ENCODE measurements at places on chromosomes 1 and 21.

- no peak for DNase-seq
Measured at GRCh38 chr21:46155514-46156377, at the start of gene FTCD. TSS of gene FTCD (minus strand) at chr21:46155579. CDS start at chr21:46155523, 56 bp downstream.

GRCh38 chr21:20883408-20883800 lies 114.8 kb upstream of the NCAM2 start:
- DNase-seq = no peak

DNA sequence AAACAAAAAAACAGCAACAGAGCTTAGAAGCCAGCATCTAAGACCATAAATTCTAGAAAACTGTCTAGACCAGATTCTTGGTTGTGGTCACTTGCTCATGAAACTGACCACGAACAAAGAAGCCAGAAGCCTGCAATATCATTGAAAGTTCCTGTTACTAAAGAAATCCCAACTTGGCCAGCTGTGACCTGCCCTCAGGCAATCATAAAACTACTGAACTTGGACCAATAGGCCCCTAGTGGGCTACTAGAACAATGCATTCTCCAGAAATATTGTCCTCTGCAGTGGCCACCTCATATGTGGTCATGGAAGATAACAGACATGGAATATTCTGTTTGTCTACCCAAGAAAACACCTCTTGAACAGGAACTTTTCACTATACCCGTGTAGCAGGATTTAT lies 87.7 kb downstream of the SPATA17 start:
- DNase-seq = no peak

DNA sequence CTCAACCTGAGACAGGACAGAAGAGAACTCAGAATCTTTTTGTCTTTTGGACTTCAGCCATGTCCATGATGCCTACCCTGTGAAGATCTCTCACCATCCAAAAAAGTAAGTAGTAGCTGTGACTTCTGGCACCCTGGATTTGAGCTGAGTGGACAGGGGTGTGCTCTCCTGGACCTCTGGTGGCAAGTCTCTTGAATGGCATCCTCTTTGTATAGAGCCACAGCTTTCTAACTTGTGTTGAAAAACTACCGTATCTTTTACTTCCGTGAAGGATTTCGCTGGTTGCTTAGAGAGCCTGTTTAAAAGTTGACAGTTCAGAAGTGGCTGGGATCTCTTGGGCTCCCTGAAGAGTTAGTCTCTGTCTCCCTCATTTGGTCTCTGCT lies 1.8 kb downstream of the MFN2 start:
- DNase-seq = no peak

DNA sequence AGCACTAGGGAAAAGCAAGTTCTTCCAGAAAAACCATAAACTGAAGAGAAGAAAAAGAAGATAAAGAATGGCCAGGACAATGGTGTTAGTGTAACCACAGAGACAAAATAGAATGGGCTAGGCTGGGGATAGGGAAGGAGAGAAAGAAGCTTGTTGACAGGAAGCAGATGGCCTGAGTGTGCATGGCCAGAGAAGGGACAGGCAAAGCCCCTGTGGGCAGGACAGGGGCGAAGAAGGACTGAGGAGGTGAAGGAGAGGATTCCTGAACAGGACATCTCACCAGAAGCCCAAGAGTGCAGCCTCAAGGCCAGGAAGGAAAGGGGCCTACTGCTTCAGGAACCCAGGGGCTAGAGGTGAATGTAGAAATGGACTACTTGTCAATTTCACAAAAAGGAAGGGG lies 29.3 kb downstream of the IQGAP3 start:
- DNase-seq = no peak

- no peak for DNase-seq
Measured at GRCh38 chr1:19309123-19309813, 2.7 kb downstream of the AKR7A2 start.

- no peak for DNase-seq
Measured at GRCh38 chr1:228830185-228830953, 95.1 kb downstream of the RHOU start.

GRCh38 chr1:234499119-234499942 lies 20.4 kb upstream of the TARBP1 start:
- peak; percentile 71 for DNase-seq

DNA sequence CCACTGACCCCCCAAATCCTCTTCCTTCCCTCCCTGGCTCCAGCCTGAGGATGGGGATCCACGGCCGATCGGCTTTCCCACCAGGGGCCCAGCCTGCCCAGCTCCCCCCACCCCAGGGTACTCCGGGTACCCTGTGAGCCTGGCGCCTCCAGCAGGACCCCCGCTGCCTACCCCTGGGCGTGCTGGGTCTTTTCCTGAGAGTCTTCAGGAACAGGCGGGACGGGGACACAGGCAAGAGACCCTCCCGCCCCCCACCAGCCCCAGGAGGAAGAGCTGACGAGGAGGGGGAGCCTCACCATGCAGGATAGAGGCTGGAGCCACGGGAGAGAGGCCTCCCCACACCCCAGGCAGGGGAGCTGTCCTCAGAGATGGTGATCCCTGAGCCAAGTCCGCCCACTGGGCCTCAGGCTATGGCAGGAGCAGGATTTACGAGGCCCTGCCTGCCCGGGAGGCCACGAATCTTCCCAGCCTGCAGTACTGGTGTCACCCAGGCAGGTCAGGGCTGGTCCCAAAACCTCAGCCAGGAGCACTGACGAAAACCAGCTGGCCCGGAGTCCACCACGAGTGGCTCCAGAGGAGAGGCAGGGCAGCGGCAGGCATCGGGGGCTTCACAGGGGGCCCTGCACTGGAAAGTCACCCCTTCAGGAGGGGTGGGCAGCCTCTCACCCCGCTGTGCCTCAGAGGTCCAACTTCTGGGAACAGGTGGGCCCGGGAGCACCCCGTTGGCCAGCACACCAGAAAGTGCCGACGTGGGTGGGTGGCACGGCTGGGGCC lies 58.0 kb downstream of the MEGF6 start:
- DNase-seq = no peak

- no peak for DNase-seq
Measured at GRCh38 chr1:235047331-235047871, 81.2 kb downstream of the TOMM20 start.

- no peak for DNase-seq
Measured at GRCh38 chr1:39127513-39127912, 77.0 kb upstream of the MACF1 start.

GRCh38 chr1:115229016-115229415 lies 109.0 kb downstream of the NGF start:
- no peak for DNase-seq

- DNase-seq = no peak
Measured at GRCh38 chr1:172252958-172253357, 167.5 kb upstream of the C1orf105 start.

- no peak for DNase-seq
Measured at GRCh38 chr1:92543131-92544055, 56.7 kb upstream of the GFI1 start.

- no peak for DNase-seq
Measured at GRCh38 chr1:209229494-209230061, 353.9 kb upstream of the CAMK1G start.

DNA sequence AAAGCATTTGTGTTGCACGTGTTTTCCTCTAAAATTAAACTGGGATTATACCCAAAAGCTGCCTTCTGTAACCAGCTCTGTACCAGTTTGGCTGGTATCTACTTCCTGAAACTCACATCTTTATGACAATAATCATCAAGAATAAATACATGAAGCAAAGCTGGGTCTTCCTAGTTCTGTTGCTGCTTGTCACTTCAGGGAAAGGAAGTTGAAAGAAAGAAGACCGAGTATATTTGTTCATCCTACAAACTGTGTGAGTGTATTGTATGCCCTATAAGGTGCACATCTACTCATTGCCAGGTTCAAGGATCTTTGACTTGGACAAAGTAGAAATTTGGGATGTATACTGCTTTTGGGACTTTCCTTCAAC lies 29.1 kb upstream of the IFNGR2 start:
- no peak for DNase-seq

DNA sequence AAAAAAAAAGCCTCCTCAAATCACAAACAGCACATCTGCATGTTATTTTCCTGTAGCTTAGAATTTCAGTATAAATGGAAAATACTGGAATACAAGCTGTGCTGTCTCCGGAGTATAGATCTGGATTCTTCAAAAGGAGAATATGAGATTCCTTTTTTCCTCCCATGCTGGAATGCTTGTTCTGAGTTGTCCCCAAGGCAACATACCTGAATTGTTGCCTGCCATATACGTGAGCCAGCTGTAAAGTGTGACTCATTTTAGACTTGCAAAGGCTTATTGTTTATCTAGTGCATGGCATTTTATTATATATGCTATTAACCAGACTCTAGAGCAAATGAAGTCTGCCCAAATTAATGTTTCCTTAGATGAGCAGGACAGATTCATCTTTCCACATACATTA lies 95.0 kb upstream of the C1orf105 start:
- no peak for DNase-seq

- DNase-seq = no peak
Measured at GRCh38 chr1:114208106-114208505, 54.4 kb upstream of the SYT6 start.

DNA sequence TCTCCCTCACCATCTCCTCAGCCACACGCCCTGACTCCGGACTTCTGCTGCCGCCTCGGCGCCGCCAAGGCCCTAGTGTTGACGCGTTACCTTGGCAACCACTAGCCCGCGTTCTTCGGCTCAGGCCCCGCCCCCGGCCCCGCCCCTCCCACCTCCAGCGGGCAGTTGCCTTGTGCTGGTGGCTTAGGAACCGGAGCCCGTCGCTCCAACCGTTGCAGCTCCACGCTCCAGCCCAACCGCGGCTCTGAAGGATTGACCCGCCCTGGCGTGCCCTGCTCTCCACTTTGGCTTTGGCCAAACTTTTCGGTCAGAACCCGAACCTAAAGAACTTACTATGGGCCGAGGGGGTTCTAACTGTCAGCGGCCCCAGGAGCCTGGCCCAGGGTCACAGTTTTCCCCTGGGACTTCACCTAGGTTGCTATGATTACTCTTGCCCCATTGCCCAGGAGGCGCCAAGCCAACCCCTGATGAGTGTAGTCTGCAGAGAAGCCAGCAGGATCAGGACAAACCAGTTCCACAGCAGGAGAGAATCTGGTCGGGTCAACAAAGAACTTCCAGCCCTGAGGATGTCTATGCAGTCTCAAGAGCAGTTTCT lies at the start of gene CFAP45:
TSS of gene CFAP45 (minus strand) at position 80 of the 595 bp plus-strand sequence. CDS start at position 13, 67 bp downstream.
- no peak for DNase-seq

- DNase-seq = no peak
Measured at GRCh38 chr1:211484755-211485479, 7.0 kb downstream of the RD3 start.
